ENCODE measurements at places on chromosomes 11 and 22.

DNA sequence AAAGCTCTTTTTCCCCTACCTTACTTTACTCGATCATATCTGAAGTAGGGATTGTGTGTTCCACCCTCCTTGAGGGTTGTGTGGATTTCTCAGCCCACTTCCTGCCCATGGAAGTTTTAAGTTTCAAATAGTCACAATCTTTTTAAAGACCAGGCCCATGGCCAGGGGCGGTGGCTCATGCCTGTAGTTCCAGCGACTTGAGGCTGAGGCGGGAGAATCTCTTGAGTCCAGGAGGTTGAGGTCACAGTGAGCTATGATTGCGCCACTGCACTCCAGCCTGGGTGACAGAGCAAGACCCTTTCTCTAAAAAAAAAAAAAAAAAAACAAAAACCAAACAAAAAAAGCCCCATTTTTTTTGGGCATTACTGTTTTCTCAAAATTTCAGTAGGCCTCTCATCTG is 36.3 kb upstream of the LRRC10B start:
- DNase-seq = no peak

DNA sequence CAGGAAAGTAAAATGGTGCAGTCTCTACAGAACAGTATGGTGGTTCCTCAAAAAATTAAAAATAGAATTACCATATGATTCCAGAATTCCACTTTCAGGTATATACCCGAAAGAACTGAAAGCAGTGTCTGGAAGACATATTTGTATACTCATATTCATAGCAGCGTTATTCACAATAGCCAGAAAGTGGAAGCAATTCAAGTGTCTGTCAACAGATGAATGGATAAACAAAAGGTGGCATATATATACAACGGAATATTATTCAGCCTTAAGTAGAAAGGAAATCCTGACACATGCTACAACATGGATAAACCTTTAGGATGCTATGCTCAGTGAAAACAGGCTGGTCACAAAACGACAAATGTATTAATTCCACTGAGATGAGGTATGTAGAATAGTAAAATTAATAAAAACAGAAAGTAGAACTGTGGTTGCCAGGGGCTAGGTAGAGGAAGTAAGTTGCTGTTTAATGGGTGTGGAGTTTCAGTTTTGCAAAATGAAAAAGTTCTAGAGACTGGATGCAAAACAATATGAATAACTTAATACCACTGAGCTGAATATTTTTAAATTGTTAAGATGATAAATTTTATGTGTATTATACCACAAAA is 14.5 kb downstream of the SAA1 start:
- DNase-seq = no peak

- peak; percentile 50 for DNase-seq
These were observed 8.0 kb downstream of the RAC2 start for GRCh38 chr22:37235897-37236607.

DNA sequence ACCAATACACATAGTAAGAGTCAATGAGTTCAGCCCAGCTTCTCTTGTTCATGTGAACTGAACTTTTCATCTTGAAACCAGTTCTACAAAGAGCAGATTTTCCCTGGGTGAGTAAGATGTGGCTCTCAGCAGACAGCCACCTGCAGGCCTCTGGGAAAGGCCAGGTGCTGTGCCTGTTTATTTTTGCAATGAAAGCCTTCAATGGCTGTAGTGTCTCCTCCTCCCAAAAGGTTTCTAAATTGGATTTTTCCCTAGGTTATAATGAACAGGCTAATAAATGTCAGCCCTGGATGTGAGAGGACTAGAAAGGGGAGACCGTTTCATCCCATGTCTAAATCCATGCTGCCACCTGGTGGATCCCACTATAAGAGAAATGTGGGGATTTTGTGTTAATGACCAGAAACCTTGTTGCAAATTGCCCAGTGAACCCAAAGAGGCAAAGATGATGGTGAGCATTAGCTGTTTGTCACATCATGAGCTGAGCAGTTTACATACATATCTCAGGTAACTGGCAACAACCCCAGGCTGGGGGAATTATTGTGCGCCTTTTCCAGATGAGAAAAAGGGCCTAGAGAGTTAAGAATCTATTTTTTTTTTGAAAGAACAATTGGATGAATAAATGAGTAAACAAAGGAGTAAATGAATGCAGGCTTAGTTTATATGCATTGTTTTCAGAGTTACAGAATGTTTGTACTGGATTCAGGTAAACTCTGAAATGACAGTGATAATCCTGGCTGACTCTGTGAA is 12.7 kb downstream of the C11orf91 start:
- no peak for DNase-seq

- no peak for DNase-seq
These were observed 171.2 kb downstream of the C11orf91 start for GRCh38 chr11:33529461-33529860.

DNA sequence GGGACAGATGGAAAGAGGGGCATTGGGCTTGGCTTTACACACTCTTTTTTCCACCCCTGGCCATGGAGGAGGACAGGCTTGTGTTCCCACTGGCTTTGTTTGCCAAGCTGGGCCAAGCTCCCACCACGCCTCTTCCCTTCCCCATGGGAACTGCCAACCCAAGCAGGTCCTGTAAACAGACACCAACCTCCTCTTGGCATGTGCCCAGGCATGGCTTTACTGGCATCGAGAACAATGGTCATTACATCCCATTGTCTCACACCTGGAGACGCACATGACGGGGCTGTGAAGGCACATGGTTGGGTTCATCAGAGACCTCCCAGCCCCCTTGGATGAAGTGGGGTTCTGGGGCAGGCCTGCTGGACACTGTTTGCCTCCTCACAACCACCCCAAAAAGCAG is 11.7 kb downstream of the SEC14L3 start:
- no peak for DNase-seq

DNA sequence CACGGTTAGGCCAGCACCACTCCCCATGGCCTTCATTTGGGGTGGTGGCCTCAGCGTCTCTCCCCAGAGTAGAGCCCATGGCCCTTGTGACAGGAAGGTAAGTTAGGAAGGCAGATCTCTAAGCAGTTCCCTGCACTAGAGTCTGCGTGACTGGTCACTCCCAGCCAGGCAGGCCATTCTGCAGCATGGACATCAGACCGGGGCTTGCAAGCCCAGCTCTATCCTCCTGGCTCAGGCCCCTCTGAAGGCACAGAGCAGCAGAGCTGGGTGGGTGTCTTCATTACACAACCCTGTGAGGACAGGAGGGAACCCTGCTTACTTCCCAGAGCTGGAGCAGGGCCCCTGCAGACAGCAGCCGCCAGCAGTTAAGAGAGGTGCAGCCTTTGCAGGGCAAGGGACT is 77.3 kb downstream of the PIWIL3 start:
- DNase-seq = no peak

DNA sequence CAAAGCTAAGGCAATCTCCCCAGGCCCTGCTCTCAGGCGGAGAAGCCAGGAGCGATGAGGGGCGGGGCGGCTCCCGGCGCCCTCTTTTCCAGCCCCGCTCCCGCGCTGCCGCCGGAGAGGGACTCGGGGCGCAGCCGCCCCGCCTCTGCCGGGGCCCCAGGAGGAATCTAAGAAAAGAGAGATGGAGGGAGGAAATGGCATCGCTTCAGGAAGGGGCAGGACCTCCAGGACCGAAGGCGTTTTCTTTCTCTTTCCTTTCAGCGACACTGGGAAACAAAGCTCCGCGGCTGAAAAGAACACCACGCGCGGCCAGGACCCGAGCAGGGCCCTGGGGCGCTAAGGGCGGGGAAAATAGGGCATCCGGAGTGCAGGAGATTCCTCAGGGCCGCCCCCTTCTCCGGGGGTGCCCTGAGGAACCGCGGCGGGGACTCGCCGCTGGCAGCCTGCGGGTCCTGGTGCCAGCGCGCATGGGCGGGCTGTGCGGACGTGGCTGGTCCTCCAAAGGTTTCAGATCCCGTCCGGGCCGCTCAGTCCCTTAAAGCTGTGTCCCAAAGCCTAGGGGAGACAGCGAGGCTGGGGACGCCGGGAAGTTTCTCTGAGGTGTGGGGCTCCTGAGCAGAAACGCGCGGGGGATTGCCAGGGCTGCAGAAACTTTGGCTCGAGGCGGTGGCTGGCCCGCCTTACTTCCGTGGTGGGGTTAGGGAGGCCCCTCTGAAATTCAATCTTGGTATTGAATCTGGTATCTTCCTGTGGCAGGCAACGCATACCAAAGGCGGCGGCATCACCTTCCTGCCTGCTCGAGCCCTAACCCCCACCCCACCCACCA is 2.8 kb upstream of the BSX start:
- DNase-seq = no peak

DNA sequence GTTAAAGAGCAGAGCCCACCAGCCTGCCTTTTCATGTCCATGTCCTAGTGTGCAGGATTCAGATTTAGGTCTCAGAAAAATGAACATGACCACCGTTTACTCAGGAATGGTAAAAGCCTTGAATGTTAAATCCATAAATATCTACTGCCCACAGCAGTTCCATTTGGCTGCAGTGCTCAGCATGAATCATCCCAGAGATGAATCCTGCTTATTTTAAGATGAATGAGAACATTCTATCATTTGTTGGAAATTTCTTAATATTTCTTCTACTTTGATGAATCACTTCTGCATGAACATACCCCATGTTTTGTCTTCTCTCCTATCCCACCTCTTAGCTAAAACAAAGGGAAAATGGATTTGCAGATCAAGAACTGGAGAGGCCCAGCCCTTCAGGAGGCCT is 47.5 kb upstream of the AQP11 start:
- no peak for DNase-seq

DNA sequence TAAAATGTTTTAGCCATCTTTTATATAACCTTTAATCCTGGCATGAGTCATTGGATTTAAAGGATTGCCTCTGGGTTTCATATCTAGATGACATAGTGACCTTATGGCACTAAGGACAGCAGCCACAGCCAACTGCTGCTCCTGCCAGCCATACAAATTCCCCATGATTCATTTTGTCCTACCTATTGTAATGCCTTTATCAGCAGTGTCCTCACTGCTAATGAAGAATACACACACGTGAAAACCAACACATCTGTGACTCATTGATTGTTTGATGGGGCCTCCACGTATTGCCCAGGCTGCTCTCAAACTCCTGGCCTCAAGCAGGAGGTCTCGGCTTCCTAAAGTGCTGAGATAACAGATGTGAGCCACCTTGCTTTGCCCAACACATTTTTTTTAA is 1.8 kb downstream of the LDHAL6A start:
- DNase-seq = no peak

GRCh38 chr11:65625628-65626342 is 10.2 kb downstream of the PCNX3 start:
- peak; percentile 93 for DNase-seq

GRCh38 chr11:69310934-69311766 is 17.2 kb downstream of the MYEOV start:
- no peak for DNase-seq

GRCh38 chr11:118438314-118438931 is 2.1 kb downstream of the KMT2A start:
- peak; percentile 75 for DNase-seq

DNA sequence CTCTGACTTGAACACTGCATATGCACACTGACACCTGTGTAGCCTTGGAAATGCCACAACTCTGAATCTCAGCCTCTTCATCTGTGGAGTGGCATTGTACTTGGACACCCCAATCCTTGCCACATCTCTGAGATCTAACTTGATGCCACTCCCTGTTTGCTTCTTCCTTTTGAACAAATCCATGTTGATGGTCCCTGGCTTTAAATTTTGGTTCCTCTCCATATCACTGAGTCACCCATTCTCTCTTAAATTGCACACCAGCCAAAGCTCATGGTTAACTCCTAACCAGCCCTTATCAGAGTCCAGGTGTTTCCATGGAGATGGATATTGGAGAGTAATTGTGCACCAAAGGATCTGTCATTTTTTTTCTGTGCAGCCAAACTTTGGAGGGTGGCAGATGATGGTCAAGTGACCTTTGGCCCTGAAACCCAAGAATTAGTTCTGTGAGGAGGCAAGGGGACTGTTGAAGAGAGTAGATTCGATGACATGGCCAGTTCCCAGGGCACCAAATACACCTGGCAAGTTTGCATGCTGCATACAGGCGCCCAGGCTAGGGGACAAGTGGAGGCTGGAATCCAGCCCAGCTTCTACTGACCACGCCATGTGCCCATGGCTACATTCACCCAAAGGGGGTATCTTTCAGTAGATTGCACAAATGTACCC is 25.1 kb upstream of the PAMR1 start:
- no peak for DNase-seq

DNA sequence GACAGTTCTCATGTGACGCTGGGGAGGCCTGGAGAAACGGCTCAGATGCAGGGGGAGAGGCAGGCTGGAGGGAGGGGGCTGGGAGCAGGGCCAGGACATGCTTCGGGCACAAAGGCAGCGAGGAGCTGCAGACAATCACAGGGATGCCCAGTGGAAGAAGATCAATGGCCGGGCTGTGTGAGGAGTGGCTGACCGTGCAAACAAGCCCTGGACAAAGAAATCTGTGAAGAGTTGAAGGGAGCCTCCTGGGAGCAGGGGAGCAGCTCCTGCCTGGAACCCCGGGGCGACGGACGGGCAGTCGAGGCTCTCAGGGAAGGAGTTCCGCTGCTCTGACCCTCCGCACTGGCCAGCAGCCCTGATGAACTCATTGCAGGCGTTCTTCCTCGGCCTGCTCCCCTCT is 126.7 kb upstream of the B3GAT1 start:
- DNase-seq = no peak

GRCh38 chr11:134752526-134752925 is 340.5 kb upstream of the B3GAT1 start:
- no peak for DNase-seq

DNA sequence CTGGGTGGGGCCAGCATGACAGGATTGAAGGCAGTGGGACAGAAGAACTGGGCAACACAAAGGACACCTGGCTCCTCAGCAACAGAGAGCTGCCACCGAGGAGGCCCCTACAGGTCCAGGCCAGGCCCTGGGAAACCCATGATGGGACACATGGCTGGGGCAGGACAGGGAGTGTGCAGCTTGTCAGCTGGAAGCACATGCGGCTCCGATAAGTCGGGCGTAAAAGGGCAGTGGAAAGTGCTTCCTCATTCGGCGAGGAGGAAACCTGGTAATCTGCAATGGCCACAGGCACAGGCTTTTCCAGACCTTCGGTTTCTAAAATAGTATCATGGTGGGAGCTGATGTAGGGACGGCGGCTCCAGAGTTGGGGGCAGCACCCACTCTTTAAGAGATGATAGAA is 16.5 kb downstream of the GNAZ start:
- DNase-seq = no peak

DNA sequence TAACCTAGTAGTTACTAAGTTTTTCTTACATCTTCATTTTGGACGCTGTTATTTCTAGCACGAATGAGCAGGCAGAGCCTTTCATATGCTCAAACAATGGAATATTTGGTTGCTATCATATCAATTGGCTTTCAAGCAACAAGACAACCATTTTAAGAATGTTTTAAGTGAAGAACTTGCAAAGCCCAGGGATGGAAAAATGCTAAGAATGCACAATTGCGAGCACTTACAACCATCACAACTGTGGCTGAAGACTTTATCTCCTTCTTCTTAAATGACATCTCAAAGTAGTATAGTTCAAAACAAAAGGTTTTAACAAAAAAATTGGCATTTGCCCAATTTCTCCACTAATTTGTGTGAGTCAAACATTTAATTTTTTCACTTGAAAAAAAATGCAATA is 8.3 kb upstream of the MMP1 start:
- no peak for DNase-seq

- DNase-seq = peak; percentile 68
These were observed 10.9 kb downstream of the LTO1 start for GRCh38 chr11:69664103-69664775.

- DNase-seq = no peak
These were observed 41.6 kb downstream of the C11orf96 start for GRCh38 chr11:43984039-43984438.

Data from spleen (tissue), 13 donors.